NCI-H1105 treated with DMSO at 0.1 percent for 48 hours (cell line): ENCODE measurements at places on chromosomes 2 and 18.

DNA sequence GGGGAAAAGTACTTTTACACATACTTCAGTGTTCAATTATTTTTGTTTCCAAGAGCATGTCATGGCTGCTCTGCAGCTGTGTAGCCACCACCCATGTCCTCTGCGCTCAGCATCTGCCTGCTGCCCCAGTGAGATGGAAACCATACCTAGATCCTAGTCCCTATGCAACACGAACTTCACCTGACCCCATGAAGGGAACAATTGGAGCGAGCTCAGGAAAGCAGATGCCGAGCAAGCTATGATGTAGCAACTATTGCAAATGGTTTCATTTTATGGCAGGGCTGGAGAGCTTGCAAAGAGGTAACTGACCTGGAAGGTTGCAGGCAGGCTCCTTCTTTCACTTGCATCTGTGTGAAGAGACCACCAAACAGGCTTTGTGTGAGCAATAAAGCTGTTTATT is 1.3 kb upstream of the CCDC141 start:
- no peak for DNase-seq

GRCh38 chr18:76346490-76347130 is 148.4 kb downstream of the ZNF516 start:
- DNase-seq: no peak

- no peak for DNase-seq
These were observed 240.4 kb downstream of the IKZF2 start for GRCh38 chr2:212911011-212911410.

GRCh38 chr2:151192681-151193080 is 69.0 kb downstream of the RBM43 start:
- DNase-seq: no peak

GRCh38 chr2:238274152-238274865 is 14.1 kb downstream of the PER2 start:
- no peak for DNase-seq
